Aorta (tissue), 5 donors: ENCODE measurements at places on chromosomes 13 and 19. TPM values are rescaled to one million over a fixed set of nuclear protein-coding genes. Genes with fewer than 3 reads are reported as not detected.

GRCh38 chr19:29436591-29437103 is 89.1 kb upstream of the VSTM2B start:
- no peak for DNase-seq

GRCh38 chr19:51124729-51125128 is at the start of gene SIGLEC9:
Gene SIGLEC9 (plus strand): TSS chr19:51124906. CDS start chr19:51124975, 69 bp downstream.
- DNase-seq: no peak

DNA sequence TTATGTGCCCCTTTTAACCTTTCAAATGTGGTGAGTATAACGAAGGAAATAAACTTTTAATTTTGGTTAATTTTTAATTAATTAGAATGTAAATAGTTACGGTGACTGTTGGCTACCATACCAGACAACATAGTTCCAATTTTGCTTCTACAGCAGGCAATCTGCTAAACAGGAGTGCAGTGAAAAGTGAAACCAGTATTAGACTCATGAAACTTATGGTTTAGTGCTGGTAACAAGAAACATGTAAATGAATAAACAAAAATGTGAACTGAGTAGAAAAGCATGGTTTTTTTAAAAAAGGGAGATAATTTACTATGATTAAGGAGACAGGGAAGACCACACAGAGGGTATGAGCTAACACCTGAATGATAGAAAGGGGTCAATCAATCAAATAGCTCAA is 478.4 kb downstream of the PCDH9 start:
- no peak for DNase-seq

DNA sequence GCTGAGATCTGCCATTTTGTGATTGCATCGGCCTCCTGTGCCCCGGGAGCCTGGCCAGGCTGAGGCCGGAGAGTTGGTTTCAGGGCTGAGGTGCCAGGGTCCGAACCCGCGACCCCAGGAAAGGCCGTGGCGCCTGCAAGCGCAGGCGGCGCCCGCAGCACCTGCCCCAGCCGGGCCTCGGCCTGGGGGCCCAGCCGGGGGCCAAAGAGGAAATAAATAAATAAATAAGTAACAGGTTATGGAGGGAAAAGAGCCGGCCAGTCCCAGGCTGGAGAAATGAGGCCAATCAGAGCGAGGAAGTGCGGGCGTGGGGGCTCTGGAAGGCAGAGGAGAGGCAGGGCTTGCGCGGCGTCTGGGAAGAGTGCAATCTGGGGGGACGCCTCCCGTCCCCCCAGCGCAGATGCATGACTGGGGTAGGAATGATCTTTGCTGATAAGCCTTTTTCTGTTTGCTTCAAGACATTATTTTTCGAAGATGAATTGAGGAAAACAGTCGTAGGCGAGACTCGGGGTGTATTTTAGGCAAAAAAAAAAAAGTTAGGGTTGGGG is 145.6 kb upstream of the ZNF536 start:
- no peak for DNase-seq

LRRC63 gene
- 0.99 TPM for total RNA-seq

DNA sequence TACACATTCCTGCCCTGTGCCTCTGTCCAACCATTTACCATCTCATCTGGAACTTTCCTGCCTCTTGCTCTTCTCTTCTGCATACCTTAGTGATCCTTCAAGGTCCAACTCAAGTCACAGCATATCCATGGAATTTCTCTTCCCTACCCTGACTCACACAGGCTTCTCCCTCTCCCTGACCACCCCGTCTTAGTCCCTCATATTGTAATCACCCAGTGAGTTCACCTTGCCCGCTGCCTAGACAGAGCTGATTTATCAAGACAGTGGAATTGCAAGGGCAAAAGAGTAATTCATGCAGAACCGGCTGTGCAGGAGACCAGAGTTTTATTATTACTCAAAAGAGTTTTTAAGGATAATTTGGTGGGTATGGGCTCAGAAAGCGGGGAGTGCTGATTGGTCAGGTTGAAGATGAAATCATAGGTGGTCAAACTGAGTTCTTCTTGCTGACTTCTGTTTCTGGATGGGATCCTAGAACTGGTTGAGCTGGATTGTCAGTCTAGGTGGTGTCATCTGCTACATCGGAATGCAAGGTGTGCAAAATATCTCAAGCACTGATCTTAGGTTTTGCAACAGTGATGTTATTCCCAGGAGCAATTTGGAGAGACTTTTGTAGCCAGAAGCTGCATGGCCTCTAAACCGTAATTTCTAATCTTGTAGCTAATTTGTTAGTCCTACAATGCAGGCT is 67.2 kb downstream of the HSPH1 start:
- DNase-seq: no peak

GRCh38 chr13:111904166-111904565 is 162.8 kb upstream of the SOX1 start:
- no peak for DNase-seq

DNA sequence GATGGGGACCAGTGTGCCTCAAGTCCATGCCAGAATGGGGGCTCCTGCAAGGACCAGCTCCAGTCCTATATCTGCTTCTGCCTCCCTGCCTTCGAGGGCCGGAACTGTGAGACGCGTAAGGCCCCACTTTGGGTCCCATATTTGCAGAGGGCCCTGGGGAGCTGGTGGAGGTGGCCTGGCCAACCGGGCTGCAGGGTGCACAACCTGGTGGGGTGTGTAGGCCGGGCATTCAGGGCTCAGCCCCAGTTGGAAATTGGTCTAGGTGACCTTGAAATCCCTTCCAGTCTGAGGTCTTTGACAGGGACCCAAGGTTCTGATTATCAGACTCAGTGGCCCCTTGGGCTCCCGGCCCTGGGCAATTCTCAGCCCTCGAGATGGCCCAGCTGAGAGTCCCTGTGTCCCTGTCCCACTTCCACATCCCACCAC is 8.3 kb downstream of the F7 start:
- DNase-seq: peak; percentile 55

GRCh38 chr19:48010932-48011758 is 16.7 kb downstream of the ELSPBP1 start:
- DNase-seq: no peak

ZIK1 gene
- 3.5 TPM for total RNA-seq

ICAM4 gene
- 2.8 TPM for total RNA-seq

GRCh38 chr19:34851277-34851804 is 75.4 kb upstream of the ZNF30 start:
- DNase-seq: no peak

DNA sequence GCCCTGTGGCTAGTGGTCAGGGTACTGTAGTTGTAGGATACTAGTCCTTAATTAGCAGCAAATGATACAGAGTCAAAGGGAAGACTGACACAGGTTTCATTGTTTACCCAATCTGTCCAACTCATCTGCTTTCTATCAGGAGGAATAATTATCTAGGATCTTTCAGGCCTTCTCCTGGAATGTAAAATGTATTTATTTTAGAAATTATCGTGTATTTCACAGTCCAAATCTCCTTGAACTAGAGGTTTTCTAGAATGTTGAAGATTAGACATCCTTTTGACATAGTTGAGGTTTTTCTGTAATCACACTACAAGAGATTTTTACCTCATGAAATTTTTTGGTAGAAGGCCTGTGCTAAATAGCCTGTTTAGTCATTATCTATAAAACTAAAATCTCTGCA is 1694.8 kb upstream of the PCDH20 start:
- no peak for DNase-seq

MTUS2 gene
- 12.1 TPM for total RNA-seq

ATP4B gene
- total RNA-seq: not detected

DNA sequence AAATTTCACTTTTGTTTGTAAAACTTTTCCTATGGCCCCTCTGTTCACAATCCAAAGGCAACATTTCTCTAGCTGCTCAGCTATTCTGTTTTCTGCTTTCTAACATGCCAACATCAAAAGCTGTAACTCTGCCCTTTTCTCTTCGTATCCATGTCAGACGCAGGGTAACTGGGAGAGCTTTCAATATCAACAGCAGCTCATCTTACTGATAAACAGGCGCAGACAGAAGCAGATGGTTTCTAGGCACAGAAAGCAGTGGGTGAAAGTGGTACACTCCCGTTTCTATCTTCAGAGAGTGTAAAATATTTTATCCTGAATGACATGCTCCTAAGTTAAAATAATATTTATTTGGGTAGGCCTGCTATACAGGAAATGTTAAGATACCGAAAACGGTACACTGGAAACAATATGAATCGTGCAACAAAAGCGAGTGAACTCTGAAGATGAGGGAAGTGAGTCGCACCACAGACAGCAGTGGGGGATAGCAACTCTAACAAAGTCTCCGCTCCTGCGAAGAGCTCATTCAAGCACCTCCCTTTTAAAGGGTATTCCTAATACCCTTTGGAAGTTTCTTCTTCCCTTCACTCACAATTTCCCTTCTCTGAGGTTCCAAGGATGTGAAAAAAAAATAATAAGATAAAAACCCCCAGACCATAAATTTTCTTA is 798.3 kb downstream of the GPC5 start:
- DNase-seq: no peak

GRCh38 chr13:110442930-110443621 is 118.4 kb downstream of the RAB20 start:
- DNase-seq: no peak

GRCh38 chr13:112434937-112435523 is 58.9 kb downstream of the SPACA7 start:
- no peak for DNase-seq

S1PR4 gene
- total RNA-seq: 2.4 TPM

HNRNPM gene
- total RNA-seq: 148 TPM

DNA sequence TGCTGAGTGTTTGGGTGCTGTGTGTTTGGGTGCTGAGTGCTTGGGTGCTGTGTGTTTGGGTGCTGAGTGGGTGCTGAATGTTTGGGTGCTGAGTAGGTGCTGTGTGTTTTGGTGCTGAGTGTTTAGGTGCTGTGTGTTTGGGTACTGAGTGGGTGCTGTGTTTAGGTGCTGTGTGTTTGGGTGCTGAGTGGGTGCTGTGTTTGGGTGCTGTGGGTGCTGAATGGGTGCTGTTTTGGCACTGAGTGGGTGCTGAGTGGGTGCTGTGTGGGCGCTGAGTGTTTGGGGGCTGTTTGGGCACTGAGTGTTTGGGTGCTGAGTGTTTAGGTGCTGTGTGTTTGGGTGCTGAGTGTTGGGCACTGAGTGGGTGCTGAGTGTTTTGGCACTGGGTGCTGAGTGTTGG is 48.5 kb upstream of the F7 start:
- DNase-seq: peak; percentile 28

- peak; percentile 60 for DNase-seq
Measured at GRCh38 chr13:79779761-79780160, 298.8 kb downstream of the NDFIP2 start.

- DNase-seq: no peak
Measured at GRCh38 chr13:21371011-21371410, 88.1 kb downstream of the ZDHHC20 start.

- no peak for DNase-seq
Measured at GRCh38 chr13:64849196-64849595, 2380.9 kb downstream of the PCDH9 start.

ZNF793 gene
- total RNA-seq: 8.3 TPM

- no peak for DNase-seq
Measured at GRCh38 chr13:99738626-99739025, 232.9 kb downstream of the ZIC5 start.

LILRA5 gene
- 5.5 TPM for total RNA-seq

DNA sequence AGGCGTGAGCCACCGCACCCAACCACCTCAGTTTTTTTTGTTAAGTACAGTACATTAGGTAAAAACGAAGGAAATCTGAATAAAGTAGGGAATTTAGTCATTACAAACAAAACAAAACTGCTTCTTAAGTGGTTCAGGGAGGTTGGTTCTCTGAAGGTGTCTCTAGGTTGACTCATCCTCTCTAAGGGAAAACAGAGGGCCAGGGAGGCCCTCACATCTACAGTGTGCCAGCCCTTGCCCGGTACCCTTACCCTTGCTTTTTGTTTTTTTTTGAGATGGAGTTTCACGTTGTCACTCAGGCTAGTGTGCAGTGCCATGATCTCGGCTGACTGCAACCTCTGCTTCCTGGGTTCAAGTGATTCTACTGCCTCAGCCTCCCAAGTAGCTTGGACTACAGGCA is 17.2 kb upstream of the JUND start:
- DNase-seq: no peak

- no peak for DNase-seq
Measured at GRCh38 chr13:109529964-109530363, 256.4 kb downstream of the IRS2 start.

GRCh38 chr13:34941436-34941834 is 635 bp upstream of the NBEA start:
- no peak for DNase-seq
